ENCODE measurements at places on chromosomes 6 and 20.

- DNase-seq: no peak
Measured at GRCh38 chr6:112571488-112572270, 224.5 kb downstream of the RFPL4B start.

GRCh38 chr6:39342692-39343395 is 20.3 kb upstream of the KCNK16 start:
- no peak for DNase-seq

- no peak for DNase-seq
Measured at GRCh38 chr20:54385746-54386145, 89.6 kb upstream of the DOK5 start.

DNA sequence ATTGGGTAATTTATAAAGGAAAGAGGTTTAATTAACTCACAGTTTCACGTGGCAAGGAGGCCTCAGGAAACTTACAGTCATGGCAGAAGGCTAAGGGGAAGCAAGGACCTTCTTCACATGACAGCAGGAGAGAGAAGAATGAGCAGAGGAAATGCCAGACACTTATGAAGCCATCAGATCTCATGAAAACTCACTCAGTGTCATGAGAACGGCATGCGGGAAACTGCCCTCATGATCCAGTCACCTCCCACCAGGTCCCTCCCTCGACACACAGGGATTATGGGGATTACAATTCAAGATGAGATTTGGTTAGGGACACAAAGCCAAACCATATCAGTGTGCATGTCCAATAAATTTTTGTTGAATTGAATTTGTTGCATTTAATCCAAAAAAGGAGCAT is 52.0 kb downstream of the ECT2L start:
- no peak for DNase-seq

DNA sequence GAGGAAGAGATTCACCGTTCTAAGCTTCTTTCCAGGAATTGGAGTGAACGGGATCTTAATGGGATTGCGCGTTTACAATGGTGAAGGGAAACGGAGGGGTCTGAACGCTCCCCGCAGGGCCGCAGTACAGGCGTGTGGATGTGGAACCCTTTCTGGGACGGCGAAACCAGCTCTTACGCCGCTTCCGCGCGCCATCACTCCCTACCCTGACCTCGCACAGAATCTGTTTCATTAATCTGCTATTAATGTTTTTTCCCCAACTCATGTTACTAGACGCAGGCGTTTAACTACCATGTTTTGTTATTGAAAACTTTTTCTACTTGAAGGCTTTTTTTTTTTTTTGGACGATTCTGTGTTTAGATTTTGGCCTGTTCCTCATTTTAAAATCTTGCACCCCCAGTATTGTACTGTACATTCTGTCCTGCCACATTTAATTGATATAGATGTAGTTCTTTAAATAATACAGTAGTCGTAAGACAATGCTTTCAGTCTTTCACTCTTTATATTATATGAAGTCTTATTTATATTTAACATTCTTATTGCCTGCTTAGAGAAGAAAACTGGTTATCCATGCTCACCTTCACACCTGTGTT is 696 bp upstream of the SUPT3H start:
- peak; percentile 40 for DNase-seq
